ENCODE measurements at places on chromosomes 3 and 15.

- no peak for DNase-seq
These were observed 17.5 kb upstream of the KCTD6 start for GRCh38 chr3:58474348-58474911.

DNA sequence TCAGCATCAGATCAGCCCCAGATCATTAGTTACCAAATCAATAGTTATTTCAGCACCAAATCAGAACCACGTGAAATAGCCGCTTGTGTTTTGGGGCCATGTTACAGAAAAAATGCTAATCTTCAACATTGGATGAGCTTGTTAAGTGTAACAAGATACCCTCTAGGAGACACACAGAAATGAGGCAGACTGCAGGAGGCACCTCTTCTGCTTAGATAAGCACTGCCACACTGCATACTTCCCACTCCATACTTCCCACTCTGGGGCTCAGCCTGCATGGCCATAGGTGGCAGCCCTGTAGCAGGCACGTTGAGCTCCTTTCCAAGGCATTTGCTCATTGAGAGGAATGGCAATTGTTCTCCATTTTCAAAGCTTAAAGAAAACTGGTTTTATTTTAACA is 73.3 kb downstream of the CHCHD6 start:
- DNase-seq, result no peak

DNA sequence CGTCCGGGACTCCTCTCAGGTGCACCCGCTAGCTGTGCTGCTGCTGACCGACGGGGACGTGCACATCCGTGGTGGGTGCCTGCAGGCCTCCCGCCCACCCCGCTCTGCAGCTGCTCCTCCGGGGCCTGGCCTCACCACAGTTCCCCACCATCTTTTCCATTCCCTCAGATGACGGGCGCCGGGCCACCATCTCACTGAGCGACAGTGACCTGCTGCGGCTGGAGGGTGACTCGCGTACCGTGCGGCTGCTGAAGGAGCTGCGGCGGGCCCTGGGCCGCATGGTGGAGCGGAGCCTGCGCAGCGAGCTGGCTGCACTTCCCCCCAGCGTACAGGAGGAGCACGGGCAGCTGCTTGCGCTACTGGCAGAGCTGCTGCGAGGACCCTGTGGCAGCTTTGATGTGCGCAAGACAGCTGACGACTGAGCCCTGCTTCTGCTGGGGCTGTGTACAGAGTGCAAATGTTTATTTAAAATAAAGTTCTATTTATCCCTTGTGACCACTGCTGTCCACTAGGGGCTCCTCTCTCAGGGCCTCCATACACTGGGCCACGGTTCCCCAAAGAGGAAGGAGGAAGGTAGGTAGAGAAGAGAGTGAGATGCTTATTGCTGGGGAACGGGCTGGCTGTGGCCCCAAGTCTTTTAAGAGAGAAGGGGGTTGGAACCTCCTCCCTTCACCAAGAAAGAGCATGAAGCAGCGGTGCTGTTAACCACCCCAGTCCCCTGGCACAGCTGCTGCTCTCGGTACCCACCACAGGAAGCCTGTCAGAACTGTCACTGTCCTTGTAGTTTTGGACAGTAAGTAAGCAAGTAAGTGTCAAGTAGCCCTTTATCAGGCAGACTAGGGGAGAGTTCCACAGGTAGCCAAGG is 47.0 kb downstream of the DHX30 start:
- DNase-seq, result no peak

GRCh38 chr3:121914081-121914998 is 20.1 kb downstream of the SLC15A2 start:
- DNase-seq, result no peak

DNA sequence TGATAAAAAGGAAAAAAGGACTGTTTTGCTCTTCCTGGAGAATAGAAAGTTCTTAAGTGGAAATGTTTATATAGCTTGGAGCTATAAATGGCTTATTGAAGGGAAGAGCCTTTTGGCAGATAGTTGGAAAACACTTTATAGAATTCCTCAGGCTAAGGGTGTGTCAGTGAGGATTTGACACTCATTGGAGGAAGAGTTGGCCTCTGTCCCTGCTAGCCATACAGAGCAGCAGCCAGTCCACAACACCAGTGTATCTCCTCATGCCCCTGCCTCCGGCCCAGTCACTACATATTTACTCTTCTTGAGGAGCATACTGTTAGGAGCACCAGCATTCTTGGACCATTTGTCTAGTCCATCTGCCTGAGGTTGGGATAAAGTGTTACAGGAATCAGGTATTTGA is 36.2 kb downstream of the KLHL18 start:
- no peak for DNase-seq

- DNase-seq, result no peak
These were observed 449.3 kb downstream of the TAFA4 start for GRCh38 chr3:68483041-68483440.

DNA sequence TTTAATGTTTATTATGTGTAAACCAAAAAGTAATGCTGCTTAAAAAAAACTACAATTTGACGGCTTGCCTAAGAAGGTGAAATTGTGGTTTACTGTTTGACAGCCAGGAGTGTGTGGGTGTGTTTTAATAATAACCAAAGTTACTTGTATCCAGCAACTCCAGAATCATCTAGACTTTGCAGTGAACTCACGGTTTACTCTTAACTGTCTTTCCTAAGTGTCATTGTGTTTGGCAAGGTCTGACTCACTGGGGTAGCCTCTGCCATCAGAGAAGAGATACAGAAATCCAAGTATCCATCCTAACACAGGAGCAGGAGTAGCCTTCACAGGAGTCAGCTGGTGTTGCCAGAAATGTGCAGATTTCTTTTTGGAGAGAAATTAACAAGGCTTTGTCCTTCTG is 151.1 kb downstream of the CTNNB1 start:
- DNase-seq, result no peak

DNA sequence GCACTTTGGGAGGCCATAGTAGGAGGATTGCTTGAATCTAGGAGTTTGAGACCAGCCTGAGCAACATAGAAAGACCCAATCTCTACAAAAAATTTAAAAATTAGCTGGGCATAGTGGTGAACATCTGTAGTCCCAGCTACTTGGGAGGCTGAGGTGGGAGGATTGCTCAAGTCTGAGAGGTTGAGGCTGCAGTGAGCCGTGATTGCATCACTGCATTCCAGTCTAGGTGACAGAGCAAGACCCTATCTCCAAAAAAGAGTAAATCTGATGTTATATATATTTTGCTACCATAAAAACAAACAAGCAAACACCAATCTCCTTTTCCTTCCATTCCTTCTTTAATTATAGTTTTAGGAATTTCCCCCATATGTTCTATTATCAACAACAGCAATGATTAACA is 74.2 kb upstream of the RNU6-1 start:
- DNase-seq, result no peak

DNA sequence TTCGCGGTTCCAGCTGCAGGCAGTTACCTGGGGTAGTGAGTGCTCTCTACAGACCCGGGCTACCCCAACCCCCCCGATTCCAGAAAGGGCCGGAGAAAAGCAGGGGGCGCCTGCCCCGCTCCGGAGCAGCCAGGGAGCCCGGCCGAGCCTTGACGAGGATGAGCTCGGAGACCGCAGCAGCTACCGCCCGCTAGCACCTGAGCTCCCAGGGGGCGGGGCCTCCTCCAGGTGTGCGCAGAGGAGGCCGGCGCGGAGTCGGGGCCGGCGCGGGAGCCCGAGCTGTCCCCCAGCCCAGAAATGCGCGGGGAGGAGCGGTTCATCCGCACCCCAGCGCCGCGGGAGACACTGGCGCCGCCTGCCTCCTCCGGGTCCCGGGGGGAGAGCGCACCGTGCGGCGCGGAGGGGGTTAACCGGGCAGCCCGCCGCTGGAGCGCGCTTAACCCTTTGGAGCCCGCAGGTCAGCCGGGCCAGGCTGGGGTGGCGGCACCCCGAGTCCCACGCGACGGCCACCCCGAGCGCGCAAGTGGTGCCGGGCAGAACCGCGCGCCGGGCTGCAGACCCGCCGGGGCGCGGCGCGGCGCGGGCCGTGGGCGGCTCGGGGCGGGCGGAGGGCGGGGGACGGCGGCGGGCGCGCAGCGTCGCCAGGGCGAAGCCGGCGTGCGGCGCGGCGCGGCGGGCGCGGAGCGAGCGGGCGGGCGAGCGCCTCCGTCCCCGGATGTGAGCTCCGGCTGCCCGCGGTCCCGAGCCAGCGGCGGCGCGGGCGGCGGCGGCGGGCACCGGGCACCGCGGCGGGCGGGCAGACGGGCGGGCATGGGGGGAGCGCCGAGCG is at the start of gene CACNA1D:
Gene CACNA1D (plus strand): TSS at position 649 of the 829 bp plus-strand sequence. CDS start 556 bp downstream, outside the sequence.
- DNase-seq, result no peak

GRCh38 chr3:49004352-49005302 is 2.6 kb upstream of the WDR6 start:
- no peak for DNase-seq

- DNase-seq, result no peak
These were observed 10.6 kb downstream of the MAPKAPK3 start for GRCh38 chr3:50627407-50628051.

DNA sequence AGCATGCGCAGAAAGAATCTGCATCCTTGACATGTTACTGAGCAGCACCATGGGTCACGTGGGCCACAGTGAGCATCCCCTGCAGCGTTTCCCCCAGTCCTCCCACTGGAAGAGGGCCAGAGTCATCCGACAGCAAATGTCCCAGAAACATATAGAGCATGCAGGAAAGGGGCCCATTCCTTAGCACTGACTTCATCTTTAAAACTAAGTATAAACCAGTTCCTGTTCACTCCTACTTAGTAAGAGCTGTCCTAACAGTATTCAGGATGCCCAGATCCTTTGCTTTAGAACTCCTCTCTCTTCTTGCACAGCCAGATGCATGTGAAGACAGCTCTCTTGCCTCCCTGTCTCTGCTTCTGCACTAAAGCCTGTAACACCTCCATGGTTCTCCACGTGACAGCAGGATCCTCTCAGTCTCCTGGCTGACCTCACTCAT is 79.3 kb upstream of the OXTR start:
- DNase-seq, result no peak

DNA sequence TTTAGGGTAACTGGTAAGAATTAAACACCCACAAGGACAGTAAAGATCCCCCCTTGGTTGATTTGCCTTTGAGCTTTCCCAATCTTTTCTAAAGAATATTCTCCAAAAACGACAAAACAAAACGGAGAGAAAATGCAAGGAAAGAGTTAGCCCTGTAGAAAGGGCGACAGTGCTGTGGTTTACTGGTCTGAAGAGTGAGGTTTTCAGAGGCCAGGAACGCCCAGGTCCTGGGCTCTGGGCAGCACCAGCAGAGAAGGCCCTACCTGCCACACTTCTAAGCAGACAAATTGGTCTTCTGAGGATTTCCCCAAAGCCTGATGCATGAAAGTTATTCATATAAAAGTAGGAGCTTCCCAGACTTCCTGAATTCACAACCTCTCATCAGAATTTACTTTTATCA is 119.3 kb downstream of the KCNMB2 start:
- no peak for DNase-seq

- DNase-seq, result no peak
These were observed 267.6 kb upstream of the MDFIC2 start for GRCh38 chr3:70580021-70580420.

Measured in stimulated activated CD8-positive, alpha-beta memory T cell treated with anti-CD3 and anti-CD28 coated beads, Interleukin-4, amount 100 ng/mL, for 4 hours (primary cell).